ENCODE measurements at places on chromosomes 7 and 10.

GRCh38 chr7:70017357-70017756 is 419.1 kb downstream of the AUTS2 start:
- no peak for DNase-seq

DNA sequence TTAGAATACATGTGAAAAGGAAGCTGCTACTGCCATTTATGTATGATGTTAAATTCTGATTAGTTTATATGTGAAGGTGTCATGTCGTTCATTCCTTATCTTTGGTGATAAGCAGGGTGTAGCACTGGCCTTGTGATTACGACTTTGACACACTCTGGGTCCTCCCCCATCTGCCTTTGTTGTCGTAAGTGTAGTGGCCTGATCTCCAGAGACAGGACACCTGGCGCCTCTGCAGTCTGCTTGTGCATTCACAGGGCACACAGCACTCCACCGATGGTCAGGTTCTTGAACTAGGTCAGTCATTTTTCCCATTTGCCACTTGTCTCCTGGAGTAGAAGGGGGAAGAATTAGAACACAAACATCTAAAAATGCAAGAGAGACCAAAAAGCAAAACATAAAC is 186.0 kb downstream of the PRKCQ start:
- no peak for DNase-seq

GRCh38 chr10:113538151-113538550 is 14.7 kb upstream of the HABP2 start:
- no peak for DNase-seq

DNA sequence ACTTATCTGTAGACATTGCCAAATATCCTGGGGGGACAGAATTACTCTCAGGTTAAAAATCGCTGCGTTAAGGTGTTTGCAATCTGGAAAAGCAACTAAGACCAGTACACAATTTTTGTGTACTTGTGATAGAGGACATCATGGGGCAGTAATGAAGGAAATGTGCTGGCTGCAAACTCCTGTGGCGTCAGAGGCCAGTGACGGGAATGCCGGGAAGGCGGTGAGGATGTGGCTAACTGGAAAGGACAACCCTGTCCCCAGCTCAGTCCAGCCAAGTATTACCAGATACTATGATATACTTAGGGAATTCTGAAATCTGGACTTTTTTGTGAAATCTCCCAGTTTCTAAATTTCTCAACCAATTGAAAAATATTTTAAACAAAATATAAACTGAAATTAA is 103.1 kb upstream of the NANOS1 start:
- DNase-seq: no peak

GRCh38 chr7:2607923-2608904 is 23.6 kb upstream of the TTYH3 start:
- DNase-seq: no peak

DNA sequence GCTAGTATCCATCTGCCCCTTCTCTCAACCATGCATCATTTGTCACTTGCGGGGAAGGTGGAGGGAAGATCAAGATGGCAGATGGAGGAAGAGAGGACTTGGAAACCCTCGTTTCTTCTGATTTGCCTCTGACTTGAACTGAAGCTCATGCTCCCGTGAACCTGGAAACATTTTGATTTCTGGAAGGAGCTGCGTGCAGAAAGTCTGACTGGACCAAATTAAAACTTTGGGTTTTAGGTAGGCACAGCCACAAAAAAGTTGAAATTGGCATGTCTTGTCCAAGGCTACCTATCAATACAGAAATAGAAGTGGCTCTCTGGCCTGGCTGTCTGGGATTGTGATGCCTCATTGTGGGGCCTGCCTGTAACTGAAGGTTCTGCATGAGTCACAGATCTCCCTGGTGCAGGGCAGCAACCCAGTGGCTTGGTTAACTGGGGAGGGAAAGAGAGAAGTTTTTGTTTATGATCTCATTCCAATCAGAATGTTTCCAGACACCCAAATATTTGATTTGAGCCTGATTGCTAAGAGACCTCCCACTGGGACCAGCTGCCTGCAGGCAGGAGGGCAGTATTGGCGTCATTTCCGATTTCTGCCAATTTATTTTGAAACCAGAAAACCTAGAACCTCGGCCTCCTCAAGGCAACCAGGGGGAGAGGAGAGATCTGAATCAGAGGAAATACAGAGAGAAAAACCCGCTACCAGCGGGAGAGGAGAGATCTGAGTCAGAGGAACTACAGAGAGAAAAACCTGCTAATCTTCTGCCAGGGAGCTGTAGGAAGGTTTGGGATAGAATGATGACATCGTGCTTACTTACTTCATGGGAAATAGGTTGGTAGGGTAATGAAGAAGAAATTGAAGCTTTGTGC is 363.6 kb downstream of the ANKRD30A start:
- no peak for DNase-seq

Data from AG09319 (cell line).